Activated B cell treated with CpG ODN at 0.5 μM for 24 hours (primary cell): ENCODE measurements at places on chromosomes 4 and X.
A peak's percentile ranks its signal among the peaks of the same experiment; 100 is the strongest.

GRCh38 chr4:93346840-93347239 is 481.7 kb upstream of the ATOH1 start:
- DNase-seq, result no peak

DNA sequence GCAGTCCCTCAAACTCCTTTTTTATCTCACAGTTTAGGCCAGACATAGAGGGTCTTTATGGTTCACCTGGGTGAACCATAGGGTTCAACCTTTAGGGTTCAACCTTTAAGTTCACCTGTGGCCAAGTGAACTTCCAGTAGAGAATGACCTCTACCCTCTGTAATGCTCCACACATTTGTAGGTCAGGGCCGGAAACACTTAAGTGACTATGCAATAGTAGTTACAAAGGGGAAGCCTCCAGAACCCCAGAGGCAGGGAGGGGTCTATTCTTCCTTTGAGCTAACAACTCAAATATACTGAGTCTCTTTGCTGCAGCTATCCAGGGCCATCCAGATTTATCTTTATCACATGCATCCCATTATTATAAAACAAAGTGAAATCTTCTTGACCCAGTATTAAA is 100.0 kb downstream of the LARP1B start:
- DNase-seq, result no peak

- no peak for DNase-seq
Observed at GRCh38 chr4:71231129-71232055, 107.4 kb upstream of the SLC4A4 start.

- no peak for DNase-seq
Observed at GRCh38 chr4:6262176-6262575, 7.5 kb upstream of the WFS1 start.

GRCh38 chr4:6695660-6696610 is 2.3 kb downstream of the S100P start:
- DNase-seq, result no peak

GRCh38 chrX:108396986-108397385 is 41.2 kb downstream of the COL4A6 start:
- DNase-seq, result no peak

GRCh38 chr4:121668368-121669162 is 28.2 kb downstream of the ANXA5 start:
- no peak for DNase-seq

GRCh38 chrX:46308110-46308509 is 237.1 kb downstream of the ZNF674 start:
- no peak for DNase-seq

DNA sequence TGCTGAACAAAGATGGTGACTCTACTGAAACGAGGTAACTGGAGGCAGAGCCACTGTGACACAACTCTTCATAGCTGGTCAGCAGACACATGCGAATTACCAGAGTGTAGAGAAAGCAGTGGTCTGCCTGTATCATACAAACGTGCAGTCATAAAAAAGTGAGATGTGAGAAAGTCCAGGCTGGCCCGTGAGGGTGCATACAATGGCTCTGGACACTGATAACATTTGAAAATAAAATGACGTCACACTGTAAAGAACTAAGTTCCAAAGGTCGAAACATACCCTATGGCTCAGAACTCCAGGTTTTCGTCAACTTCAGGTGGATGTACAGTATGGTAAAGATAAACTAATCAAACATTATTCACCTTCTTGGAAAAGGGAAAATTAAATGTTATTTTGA is 95.7 kb downstream of the SHISA3 start:
- no peak for DNase-seq

GRCh38 chrX:111352424-111352823 is 59.6 kb downstream of the DCX start:
- no peak for DNase-seq

DNA sequence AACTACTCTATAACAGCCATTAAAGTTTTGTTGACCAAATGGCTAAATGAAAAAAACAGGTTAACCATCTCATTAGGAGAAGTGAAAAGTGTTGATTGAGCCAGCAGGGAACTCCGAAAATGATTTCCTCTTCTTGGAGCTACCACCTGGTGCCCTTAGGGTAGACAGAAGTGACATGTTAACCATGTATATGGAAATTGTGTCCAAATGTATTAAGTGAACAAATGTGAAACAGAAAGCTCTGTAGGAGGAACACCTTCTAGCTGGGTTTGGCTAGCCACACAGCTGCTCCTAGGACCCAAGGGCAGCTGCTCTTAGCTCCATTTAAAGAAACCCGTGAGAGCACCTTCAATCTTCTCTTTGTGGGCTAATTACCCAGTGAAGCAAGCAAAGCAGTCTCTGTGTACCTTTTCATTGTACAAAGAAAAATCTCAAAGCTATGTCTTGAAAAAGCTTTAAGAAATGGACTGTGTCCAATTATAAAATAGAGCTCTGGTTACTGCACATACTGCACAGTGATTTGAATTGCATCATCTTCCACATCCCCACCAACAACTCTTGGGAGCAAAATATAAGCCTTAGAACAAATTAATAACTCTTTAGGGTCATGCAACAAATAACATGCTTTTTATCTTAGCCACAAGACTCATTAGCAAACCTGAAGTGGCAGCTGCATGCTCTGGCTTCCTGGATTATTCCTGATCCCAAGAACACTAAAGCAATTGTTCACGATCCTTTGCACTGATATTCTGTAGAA is 59.2 kb upstream of the PARM1 start:
- DNase-seq, result no peak

- DNase-seq, result no peak
Observed at GRCh38 chr4:38531141-38531727, 132.8 kb upstream of the KLF3 start.

- peak; percentile 42 for DNase-seq
Observed at GRCh38 chr4:8238036-8238511, 31.5 kb upstream of the HTRA3 start.

- no peak for DNase-seq
Observed at GRCh38 chr4:2059046-2059725, at the start of gene NAT8L. Gene NAT8L (plus strand): TSS chr4:2059327. CDS start chr4:2059512, 185 bp downstream.

GRCh38 chrX:138519296-138519695 is 192.2 kb downstream of the FGF13 start:
- DNase-seq, result no peak

DNA sequence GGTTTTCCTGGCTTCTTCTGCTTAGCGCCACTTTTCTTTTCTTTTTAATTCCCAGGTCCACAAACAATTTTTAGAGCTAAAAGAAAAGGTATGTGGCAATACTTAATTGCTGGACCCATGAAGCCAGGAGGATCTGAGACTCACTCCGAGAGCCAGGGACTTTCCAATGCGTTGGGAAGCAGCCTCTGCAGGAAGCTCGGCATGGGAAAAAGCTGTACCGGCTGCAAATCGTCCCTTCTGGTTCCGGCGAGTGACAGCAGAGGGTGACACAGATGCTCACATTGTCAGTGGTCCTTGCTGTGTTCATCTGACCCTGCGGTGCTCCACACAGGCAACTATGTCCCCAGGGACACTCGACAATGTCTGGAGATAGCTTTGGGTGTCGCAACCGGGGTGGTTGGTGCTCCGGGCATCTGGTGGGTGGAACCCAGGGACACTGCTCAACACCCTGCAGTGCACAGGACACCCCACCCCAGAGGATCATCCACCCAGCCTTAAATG is 164.0 kb downstream of the PRKX start:
- no peak for DNase-seq

DNA sequence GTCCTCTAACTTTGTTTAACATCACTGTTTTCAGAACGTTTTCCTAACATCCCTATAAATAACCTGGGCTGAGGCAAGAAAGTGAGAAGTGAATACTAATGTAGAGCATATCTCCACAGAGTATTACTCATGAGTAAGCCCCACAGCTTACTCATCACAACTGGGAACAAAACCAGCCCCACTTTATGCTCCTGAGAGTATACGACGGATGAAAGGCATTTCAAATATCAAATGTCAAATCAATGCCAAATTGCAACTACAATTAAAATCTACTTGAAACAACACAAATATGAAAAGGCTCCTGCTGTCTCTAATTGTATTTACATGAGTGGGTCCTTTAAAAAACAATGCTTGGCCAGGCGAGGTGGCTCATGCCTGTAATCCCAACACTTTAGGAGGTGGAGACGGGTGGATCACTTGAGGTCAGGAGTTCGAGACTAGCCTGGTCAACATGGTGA is 41.2 kb downstream of the SH3RF1 start:
- DNase-seq, result no peak

DNA sequence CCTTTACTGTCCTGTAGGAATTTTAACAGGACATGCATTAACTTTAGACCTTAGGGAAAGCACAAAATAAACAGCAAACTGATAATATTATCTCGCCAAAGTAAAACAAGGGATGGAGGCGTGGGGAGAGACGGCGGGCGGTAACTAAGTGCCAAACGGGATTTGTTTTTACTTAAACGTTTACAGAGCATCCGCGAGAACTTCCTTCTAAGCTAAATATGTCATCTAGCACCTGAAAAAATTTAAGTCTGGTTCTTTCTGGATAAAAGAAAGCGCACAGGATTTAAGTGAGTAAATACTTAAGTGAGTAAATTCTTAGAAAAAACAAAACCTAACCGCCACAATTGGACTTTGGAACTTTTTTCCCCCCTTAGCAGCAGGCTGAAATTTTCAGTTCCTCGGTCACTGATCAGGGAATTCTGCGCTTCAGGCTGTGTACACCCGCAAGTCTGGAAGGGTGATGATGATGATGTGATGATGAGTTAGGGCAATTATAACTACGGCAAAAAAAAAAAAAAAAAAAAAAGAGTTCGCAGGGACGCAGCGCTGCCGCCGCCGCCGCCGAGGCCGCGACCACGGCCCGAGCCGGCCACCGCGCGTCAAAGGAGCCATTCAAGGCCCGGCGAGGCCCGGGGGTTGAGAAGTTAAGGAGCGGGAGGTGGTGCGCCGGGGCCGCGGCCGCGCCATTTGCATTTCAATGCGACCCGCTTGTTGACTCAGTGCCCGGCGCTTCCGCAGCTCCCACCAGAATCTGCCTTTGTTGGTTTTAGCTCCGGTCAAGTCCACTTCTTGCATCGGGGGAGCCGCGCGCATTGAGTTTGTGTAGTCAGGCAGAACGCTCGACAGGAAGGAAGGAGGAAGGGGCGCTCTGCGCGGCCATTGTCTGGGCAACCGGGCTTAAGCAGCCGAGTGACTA is 108.8 kb downstream of the SPRY1 start:
- DNase-seq, result peak; percentile 22
